ENCODE measurements at places on chromosomes 7 and 10.

- no peak for DNase-seq
These were observed 266 bp upstream of the MDFIC start for GRCh38 chr7:114921631-114922025.

GRCh38 chr7:9175871-9176270 is 742.5 kb downstream of the NXPH1 start:
- DNase-seq = no peak

DNA sequence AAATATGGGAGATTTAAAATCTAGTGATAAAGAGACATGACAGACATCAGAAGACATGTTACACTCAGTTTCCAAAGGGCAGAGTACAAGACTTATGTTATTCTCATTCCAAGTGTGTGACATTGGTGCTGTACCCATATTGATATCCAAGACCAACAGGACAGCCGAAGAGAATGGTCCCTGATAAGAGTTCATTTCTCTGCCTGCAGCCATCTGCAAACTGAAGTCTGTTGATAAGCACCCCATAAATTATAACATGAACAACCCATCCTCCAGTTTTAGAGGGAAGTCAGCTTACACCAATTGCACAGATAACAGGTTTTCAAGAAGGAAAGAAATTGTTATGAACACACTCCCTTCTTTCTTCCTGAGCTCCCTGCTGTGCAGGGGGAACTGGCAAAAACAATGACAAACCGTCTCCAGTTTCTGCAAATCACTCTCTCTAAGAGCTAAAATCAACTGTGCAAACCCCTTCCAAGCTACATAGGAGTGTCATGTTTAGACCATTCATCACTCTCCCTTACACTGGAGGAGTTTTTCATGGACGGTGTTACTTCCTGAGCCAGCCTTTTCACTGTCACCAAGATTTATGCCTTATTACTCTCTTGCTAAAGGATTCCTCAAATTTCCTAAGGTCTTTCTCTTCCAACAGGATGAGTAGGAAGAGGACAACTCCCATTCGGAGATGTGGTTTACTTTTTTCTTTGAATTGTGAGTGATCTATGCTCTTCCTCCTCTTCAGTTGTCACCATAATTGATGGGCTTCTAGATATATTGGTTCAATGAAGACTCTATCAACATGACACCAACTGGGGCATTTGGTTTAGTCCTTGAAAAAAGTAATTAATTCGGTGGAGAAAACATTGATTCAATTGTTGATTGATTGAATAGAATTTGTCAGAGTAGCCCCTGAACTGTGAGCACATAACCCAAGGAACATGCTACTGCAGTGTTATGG is 80.3 kb upstream of the FAM171A1 start:
- no peak for DNase-seq

DNA sequence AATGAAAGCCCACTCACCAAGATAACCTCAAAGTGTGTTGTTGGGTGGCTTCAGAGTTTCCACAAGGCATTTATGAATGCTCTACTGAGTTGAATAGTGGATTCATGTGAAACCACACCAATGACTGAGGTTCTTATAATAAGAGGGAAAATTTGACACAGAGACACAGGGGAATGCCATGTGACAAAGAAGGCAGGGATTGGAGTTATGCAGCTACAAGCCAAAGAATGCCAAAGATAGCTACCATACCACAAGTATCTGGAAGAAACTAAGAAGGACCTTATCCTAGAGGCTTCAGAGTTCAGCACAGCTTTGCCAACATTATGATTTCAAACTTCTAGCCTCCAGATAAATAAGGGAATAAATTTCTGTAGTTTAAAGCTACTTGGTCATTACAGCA is 68.0 kb upstream of the PCDH15 start:
- no peak for DNase-seq

DNA sequence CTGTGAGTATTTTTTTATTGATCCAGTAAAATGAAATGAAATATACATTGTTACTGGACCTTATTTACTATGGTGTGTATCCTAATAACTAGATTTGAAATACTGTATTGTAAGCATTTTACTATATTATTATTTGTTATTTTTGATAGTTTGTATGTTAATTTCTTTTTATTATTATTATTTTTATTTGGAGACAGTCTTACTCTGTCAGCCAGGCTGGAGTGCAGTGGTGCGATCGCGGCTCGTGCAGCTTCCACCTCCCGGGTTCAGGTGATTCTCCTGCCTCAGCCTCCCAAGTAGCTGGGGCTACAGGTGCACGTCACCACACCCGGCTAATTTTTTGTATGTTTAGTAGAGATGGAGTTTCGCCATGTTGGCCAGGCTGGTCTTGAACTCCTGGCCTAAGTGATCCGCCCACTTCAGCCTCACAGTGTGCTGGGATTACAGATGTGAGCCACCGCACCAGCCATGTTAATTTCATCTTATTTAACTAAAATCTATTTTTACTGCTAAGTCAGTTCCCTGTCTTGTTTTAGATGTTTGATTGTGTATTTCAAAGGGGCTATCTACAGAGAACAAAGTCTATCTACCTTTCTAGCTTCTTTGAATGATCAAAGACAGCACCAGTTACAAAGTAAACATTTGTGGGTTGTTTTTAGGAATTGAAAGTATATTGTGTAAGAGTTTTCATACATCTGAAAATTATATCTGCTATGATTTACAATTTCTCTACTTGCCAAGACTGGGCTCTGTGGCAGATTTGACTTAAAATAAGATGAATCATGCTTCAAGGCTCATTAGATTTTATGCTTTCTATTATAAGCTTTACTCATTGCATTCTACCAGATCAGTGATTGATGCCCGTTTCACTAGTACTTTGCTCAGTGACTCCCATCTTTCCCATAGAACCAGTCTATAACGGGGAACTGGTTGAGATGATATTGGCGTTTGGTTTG is 41.6 kb downstream of the CDC123 start:
- DNase-seq = no peak

GRCh38 chr7:87475359-87476178 is at the start of gene ABCB4:
Gene ABCB4 (minus strand): TSS chr7:87475680. CDS start chr7:87475465, 215 bp downstream.
- DNase-seq = peak; percentile 14

- no peak for DNase-seq
These were observed 780.5 kb downstream of the TYW1 start for GRCh38 chr7:67777119-67777518.

- DNase-seq = no peak
These were observed 22.1 kb downstream of the EXOC4 start for GRCh38 chr7:133275008-133275407.

- peak; percentile 18 for DNase-seq
These were observed 70.1 kb upstream of the HECW1 start for GRCh38 chr7:43042302-43042701.

- DNase-seq = no peak
These were observed 80.9 kb downstream of the NEURL1 start for GRCh38 chr10:103574097-103575061.

DNA sequence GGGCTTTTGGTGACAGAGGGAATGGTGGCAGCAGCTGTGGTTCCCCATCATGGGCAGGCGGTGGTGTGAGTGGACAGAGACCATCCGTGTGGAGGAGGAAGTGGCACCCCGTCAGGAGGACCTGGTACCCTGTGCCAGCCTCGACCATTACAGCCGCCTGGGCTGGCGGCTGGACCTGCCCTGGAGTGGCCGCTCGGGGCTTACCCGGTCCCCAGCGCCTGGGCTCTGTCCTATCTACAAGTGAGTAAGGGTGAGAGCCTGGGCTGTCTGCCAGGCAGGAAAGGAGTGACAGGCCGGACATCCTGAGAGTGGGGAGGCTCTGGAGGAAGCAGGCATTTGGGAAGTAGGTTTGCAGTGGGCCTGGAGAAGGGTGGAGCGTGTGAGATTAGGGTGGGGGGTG is 2.9 kb upstream of the ZNF467 start:
- DNase-seq = no peak

- peak; percentile 91 for DNase-seq
These were observed 77.5 kb upstream of the HABP2 start for GRCh38 chr10:113475381-113475807.

DNA sequence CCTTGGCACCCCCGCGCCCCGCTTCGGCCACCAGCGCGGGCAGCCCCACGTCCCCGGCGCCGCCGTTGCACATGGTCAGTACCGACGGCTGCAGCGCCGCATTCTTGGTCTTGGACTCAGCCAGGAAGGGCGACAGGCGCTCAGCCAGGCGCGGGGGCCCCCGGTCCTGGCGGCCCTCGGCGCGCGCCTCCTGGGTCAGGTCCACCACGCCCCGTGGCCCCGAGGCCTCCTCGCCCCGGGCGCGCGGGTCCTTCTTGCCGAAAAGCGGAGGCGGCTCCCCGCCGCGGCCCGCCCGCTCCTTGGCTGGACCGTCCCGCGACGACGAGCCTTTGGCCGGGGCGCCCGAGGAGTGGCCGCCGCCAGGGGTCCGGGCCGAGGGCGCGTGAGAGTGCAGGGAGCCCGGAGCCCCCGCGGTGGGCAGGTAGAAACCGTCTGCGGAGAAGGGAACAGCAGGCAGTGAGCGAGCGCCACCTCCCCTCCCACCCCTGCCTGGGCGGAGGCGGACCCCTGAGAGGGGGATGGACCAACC is 34.7 kb downstream of the TNRC18 start:
- DNase-seq = no peak

GRCh38 chr7:4800926-4801838 is 25.8 kb downstream of the AP5Z1 start:
- no peak for DNase-seq

DNA sequence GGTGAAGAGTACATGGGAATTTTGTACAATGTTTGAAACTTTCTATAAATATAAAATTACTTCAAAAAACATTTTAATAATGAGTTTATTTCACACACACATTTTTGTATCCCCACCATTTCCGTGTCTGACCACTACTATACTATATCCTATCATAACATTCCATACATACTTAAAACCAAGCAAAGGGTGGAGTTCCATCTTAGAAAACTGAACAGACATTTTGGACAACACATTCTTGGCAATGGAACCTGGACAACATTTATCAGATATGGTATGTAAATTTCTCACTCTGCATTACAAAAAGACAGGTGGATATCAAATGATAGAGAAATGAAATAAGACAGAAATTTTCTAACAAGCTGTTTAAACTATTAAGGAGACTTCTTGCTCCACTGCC is 168.9 kb downstream of the TWIST1 start:
- DNase-seq = no peak

- DNase-seq = no peak
These were observed 277.4 kb downstream of the CCSER2 start for GRCh38 chr10:84605802-84606201.

- no peak for DNase-seq
These were observed 176.8 kb downstream of the CPEB3 start for GRCh38 chr10:92113911-92114600.

DNA sequence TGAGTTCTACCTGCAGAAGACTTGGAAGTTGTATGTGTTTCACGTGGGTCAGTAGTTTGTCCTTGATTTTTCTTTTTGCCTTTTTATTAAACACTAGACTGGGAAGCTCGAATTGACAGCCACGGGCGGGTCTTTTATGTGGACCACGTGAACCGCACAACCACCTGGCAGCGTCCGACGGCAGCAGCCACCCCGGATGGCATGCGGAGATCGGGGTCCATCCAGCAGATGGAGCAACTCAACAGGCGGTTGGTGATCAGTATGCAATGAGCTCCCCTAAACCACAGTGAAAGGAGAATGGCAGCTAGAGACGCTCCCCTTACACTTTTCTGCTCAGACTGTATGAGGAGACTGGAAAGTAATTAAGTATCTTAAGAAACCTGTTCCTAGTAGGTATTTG is 126.7 kb upstream of the STK17A start:
- no peak for DNase-seq

DNA sequence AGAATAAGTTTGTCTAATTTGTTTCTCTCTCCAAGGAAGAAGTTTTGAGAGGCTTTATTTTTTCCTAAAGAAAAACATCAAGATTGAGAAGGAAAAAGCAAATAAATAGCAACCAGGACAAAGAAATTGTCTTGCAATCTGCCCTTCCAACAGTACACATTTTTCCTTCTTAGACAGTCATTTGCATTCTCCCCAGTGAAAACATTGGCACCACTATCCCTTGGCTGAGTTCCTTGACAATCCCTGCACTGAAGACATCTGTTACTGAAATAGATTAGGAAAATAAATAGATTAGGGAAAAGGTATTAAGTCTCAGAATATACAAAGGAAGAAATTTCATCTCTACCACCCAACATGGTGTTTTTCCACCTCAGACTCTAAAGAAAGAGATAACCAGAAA is 12.2 kb upstream of the TMEM243 start:
- no peak for DNase-seq

DNA sequence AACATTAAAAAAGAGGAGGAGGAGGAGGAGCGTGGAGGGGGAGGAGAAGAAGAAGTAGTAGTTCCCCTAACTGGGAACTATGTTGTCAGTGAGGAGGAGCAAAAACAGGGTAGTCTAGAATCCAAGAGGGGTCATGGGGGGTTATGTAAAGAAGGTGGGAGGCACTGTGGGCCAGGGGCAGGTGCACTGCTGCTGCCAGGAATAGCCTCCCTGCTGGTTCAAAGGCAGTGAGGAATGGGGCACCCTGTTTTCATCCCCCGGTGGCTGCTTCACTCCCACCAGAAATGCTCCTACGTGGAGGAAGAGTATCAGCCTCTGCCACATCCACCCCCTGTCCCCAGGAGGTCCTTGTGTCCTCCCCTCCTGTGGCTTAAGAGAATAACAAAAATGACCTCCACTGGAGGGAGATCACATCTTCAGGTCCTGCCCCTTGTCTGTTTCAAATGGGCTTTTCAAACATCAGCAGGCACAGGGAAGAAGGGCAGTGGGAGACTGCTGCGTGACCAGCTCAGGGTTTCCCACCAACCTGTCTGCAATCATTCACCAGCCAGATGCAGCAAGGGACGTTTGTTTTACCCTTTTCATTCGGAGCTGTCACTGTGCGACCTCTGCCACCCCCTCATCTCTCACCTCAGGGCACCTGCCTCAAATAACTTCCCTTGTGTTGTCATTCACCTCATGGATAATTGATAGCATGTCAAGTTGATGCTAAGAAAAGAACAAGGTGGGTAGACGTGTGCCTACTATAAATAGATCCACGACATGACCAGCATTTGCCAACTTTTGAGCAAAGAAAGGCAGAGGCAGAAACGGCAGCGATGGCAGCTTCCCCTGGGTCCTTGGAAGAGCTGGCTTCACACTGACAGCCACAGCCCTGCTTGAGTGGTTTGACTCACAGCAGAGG is 92.6 kb downstream of the DGKI start:
- DNase-seq = no peak

DNA sequence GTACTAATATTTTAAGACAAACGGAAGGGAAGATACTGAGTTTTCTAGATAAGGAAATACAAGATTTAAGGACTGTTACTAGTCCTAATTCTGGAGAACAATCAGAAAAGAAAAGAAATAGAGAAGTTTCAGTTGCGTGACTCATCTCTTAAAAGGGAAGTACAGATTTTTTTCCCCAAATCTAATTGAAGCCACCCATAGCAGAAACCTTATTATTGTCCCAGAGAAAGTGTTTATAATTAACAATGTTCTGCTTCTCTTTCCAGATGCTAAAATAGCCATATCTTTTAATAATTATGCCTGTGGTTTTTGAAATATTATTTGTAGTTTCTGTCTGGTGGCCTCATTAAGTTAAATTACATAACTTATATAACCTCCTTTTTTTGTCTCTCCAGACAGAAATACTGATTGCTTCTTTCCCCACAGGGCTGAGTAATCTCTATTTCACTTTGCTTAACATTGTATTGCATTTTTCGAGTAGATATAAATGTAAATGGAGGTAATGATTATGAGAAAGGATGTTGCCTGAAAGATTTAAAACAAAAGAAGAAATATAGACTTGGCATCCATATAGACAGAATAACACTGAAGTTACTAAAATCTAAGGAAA is 240.7 kb upstream of the MBL2 start:
- DNase-seq = no peak

GRCh38 chr7:14321947-14322346 is 332.5 kb upstream of the ETV1 start:
- no peak for DNase-seq

All from AG08395 (cell line).